ENCODE measurements at places on chromosomes 5 and 9. TPM values are rescaled to one million over a fixed set of nuclear protein-coding genes. Genes with fewer than 3 reads are reported as not detected.

GRCh38 chr5:100690036-100690560 lies 154.9 kb downstream of the FAM174A start:
- no peak for DNase-seq

Gene GPR150
- total RNA-seq, result 0.23 TPM

DNA sequence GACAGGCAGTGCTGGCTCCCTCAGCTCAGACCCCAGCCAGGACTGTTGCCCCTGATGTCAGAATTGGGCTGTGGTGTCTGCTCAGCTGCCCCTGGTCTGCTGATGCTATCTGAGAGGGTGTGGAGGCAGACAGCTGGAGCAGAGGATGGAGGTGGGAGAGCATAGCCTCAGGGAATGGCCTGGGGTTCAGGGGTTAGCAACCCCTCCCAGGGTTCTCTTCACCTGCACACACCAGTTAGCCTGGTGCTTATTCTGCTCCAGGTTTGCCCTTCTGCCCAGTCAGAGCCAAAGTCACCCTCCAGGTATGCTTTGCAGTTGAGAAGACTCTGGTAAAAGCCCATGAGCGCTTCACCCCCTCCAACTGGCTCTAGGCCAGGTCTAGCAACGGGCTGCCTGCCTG lies 109.8 kb downstream of the SAXO1 start:
- DNase-seq, result no peak

GRCh38 chr5:176486189-176486757 lies 38.1 kb downstream of the FAF2 start:
- DNase-seq, result no peak

GRCh38 chr5:113147101-113147508 lies 170.5 kb downstream of the DCP2 start:
- no peak for DNase-seq

GRCh38 chr5:114419067-114419388 lies 57.2 kb downstream of the KCNN2 start:
- DNase-seq, result no peak

GRCh38 chr9:132670457-132671391 lies at the start of gene GTF3C4:
Gene GTF3C4, plus strand, starts transcription at chr9:132670464. Its CDS starts 135 bp downstream, at chr9:132670599.
- DNase-seq, result no peak

DNA sequence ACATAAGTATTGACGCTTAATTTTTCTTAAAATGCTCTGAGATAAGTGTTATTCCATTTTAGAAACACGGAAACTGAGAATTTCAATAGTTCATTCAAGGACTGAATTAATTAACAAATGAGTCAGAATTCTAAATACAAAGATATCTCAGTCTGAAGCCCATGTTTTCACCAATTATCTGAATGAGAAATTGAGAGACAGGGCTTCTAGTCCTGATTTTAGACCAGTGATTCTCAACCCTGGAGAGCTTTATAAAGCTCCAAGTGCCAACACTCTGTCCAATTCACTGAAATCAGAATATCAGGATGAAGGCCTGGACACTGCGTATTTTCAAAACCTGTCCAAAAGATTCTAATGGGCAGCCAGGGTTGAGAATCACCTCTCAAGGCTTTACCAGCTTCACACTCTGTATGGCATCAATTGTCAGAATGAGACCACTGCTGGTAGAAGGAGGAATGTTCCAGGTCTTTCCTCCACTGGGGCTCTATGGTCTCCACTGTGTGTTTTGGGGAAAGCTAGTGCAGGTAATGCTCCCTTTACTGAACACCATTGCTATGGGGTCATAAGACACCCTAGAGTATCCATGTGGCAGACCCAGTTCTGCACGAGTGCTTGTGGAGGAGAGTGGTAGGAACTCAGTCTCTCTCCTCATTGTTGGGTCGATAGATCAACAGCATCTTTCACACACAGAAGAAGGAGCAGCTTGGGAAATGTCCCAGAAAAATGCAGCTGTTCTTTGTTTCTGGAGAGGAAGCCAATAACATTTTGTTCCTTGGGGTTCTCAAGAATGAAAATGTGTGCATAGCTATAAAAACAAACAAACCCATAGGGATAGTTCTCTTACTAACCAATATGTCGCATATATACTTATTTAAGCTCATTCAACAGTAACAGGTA lies 99.7 kb upstream of the OSMR start:
- DNase-seq, result no peak

DNA sequence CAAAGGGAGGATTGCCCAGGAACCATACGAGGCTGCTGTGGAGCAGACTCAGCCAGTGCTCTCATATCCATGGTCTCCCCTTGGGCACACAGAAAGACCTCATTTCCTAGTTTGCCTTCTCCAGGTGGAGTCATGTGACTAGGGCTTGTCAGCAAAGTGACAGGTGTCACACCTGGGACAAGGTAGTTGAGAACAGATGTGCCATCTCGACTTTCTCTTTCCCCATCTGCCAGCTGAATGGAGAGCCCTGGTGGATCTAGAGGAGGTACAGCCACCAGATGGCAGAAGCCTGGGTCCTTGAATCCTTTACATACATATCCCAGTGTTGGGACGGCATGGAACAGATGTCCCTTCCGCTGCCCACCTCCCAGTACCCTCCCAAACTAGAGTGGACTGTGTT lies 42.9 kb upstream of the ALDOB start:
- no peak for DNase-seq

GRCh38 chr9:130672466-130672865 lies 8.1 kb downstream of the PRDM12 start:
- no peak for DNase-seq

DNA sequence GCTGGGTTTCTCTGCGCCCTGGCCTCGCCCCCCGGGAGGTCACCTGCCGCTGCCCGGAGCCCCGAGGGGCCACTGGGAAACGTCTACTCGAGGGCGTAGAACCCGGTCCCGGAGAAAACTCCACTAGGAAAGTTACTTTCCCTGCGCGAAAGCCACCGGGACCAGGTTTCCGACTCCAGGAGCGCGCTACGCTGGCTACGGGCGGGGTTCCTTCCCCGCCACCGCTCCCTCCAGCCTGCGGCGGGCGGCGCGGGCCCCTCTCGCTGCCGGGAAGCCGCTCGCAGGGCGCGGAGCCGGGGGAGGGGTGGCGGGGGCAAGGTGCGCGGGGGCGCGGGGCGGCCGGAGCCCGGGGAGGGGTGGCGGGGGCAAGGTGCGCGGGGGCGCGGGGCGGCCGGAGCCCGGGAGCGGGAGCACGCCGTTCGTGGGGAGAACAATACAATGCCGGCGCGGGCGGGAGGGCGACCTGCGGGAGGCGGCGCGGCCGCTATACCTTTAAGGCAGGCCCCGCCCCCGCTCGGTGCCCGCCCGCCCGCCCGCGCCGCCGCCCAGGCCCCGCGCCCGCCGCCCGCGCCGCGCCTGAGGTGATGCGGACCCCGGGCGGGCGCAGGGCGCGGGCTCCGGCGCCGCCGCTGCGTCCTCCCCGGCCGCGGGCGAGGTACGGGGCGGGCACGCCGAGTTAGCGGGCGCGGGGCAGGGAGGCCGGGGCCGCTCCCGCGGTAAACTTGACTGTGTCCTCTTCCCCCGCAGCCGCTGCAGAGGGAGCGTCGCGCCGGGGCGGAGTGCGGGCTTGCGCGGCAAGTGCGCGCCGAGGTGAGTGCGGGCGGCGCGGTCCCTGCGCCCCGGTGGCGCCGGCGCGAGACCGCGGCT lies 278.1 kb downstream of the AOPEP start:
- DNase-seq, result peak; percentile 74

Gene ACTBL2
- not detected for total RNA-seq

DNA sequence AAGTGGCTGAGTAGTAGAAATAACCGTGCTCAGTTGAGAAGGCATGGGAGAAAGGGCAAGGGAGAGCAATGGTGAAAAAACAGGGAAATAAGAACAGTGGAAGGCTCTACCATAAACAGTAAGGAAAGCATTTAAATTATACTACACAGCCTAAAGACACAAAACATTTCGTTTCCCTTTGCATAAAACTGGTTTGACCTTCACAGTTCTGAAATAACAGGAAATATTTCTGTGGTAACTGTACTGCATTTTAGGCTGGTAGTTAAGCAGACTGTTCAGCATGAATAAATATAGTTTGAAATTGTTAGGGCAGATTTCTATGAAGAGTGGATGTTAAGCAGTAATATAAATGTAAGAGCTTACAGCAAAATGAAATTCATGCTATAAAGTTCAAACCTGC lies 147.5 kb downstream of the CSNK1G3 start:
- DNase-seq, result no peak

DNA sequence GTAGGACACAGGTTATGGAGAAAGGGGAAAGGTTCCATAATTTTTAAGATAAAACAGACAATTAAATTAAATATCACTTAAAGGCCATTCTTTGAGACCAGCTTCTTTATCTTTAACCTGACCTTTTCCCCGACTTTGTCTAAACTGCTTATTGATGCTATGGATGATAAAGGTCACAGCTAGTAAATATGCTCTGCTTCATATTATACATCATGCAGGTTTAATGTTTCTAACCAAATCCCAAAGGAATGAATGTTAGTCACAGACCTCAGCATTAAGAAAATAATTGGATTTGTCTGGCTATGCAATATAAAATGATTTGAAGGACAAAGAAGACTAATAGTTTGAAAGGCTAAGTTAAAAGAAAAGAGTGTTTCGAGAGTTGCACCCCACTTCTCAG lies 147.6 kb downstream of the ST8SIA4 start:
- no peak for DNase-seq

All from left lobe of liver (tissue), 2 donors.